Spleen (tissue), 13 donors: ENCODE measurements at places on chromosomes 12 and 14. TPM values are rescaled to one million over a fixed set of nuclear protein-coding genes. Genes with fewer than 3 reads are reported as not detected.
A peak's percentile ranks its signal among the peaks of the same experiment; 100 is the strongest.

GRCh38 chr12:124321040-124321481, 26.2 kb downstream of the RFLNA start:
- peak; percentile 86 for DNase-seq
- no peak overlapping the region for H3K27ac ChIP-seq
- H3K4me1 ChIP-seq, result no peaks in the 10 kb centered on the region

DNA sequence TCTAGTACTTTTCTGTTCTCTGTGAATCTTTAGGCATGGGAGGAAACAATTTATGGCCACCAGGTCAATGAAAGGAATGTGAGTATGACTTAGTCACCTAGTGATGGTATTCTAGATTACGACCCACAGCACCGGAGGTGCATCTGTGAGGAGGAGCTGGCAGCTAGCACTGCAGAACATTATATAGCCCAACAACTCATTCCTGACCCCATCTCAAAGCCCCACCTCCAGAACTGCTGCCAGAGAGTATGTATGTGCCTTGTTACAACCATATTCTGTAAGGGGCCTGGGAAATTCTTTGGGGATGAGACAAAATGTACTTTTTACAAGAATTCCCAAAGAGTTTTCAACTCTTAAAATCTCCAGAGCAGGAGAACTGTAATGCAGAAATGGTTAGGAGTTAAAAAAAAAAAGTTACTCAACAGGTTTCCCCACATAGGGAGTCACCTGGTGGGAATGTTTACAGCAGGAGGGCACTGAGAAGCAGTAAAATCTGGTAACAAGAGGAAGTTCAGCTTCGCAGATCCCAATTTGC, 34.9 kb upstream of the CERS5 start:
- H3K4me1 ChIP-seq, result no peaks in the 10 kb centered on the region
- no peak overlapping the region for H3K4me3 ChIP-seq
- no peak for DNase-seq

- H3K27me3 ChIP-seq, result no peaks in the 10 kb centered on the region
- peaks cover 48% of the 10 kb centered on the region for H3K36me3 ChIP-seq
- peak overlapping the region; percentile 100 for H3K27ac ChIP-seq
- peaks cover 76% of the 10 kb centered on the region for H3K4me1 ChIP-seq
- no peak for DNase-seq
- H3K4me3 ChIP-seq, result peak overlapping the region; percentile 87
Measured at GRCh38 chr12:92138144-92138543, 7.5 kb downstream of the BTG1 start.

DNA sequence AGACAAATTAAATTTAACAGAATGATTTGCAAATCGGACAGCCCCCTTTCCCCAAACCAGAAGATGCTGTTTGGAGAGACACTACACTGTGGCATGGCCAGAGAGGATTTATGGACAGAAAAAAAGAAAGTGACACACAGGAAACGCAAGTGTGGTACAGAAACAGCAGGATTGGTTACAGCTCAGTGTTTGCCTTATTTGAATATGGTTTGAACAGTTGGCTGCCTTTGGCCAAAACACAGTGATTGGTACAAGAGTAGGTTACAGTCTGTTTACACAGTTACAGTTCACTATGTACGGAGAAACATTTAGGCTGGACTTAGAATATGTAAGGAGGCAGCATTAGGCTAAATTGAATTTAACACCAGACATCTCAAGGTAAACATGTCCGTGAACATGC, 335.3 kb downstream of the NPAS3 start:
- no peak for DNase-seq
- H3K27me3 ChIP-seq, result no peaks in the 10 kb centered on the region
- no peaks in the 10 kb centered on the region for H3K4me1 ChIP-seq
- no peak overlapping the region for H3K27ac ChIP-seq
- H3K36me3 ChIP-seq, result no peaks in the 10 kb centered on the region
- H3K4me3 ChIP-seq, result no peak overlapping the region

DNA sequence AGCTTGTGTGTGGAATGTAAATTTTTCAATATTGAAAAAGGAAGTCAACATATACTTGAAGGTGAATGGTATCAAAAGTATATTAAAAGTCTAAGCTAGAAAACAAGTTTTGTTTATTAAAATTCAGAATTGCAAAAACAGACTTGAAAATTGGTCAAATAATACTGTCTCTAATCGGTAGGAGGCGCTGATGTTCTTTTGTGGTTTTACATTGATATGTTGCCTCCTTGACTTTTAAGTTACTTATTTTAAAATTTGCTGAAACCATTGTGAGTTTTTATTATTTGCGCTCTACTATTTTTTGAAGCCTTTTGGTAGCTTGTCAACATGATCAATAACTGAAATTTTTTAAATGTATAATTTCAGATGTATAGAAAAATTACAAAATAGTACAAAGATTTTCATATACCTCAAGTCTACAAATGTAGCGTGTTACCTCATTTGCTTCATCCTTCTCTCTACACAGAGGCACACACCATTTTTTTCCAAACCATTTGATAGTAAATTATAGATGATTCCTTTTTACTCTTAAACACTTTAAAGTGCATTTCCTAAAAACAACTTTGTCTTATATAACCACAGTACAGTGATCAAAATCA, 6.9 kb downstream of the RTRAF start:
- H3K27ac ChIP-seq, result no peak overlapping the region
- no peak for DNase-seq
- peaks cover 32% of the 10 kb centered on the region for H3K4me1 ChIP-seq
- H3K27me3 ChIP-seq, result no peaks in the 10 kb centered on the region

DNA sequence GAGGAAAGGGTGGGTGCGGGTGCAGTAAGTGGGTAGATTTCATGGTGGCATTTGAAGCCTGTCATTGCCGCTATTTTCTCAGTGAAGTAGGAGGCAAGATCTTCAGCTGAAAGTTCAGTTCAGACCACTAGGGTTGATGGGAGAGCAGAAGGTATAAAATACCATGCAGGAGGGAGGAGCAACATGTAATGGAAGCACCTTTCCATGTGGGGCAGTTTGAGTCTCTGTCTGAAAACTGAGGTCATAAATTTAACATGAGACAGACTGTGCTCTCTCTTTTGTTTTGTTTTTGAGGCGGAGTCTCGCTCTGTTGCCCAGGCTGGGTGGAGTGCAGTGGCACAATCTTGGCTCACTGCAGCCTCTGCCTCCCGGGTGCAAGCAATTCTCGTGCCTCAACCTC, 22.7 kb downstream of the LRRC74A start:
- H3K27me3 ChIP-seq, result no peaks in the 10 kb centered on the region
- DNase-seq, result no peak
- H3K4me1 ChIP-seq, result peaks cover 19% of the 10 kb centered on the region
- H3K27ac ChIP-seq, result no peak overlapping the region
- H3K4me3 ChIP-seq, result no peak overlapping the region

GRCh38 chr14:89422181-89422951, 5.3 kb upstream of the FOXN3 start:
- peaks cover 43% of the 10 kb centered on the region for H3K4me1 ChIP-seq
- DNase-seq, result no peak

GRCh38 chr14:69004731-69005431, 25.8 kb upstream of the ACTN1 start:
- H3K36me3 ChIP-seq, result no peaks in the 10 kb centered on the region
- no peaks in the 10 kb centered on the region for H3K27me3 ChIP-seq
- H3K4me1 ChIP-seq, result peaks cover 9% of the 10 kb centered on the region
- no peak for DNase-seq

- H3K36me3 ChIP-seq, result no peaks in the 10 kb centered on the region
- no peak for DNase-seq
- no peaks in the 10 kb centered on the region for H3K4me1 ChIP-seq
- no peaks in the 10 kb centered on the region for H3K27me3 ChIP-seq
Measured at GRCh38 chr12:80698256-80698655, 9.2 kb upstream of the MYF6 start.

PTGDR gene
- 0.88 TPM for polyA plus RNA-seq

AQP6 gene
- polyA plus RNA-seq, result not detected

RND1 gene
- polyA plus RNA-seq, result 0.93 TPM

FMNL3 gene
- 8.6 TPM for polyA plus RNA-seq

NTN4 gene
- polyA plus RNA-seq, result 17.6 TPM
